Fibroblast of lung (primary cell): ENCODE measurements at places on chromosomes 2 and 18. TPM values are rescaled to one million over a fixed set of nuclear protein-coding genes. Genes with fewer than 3 reads are reported as not detected.

The MYOM1 gene
- 0.05 and 0.07 TPM in 2 replicates for polyA plus RNA-seq

The LIPT1 gene
- 4.4 and 5.9 TPM in 2 replicates for polyA plus RNA-seq

The ORC2 gene
- 5.1 and 5.7 TPM in 2 replicates for polyA plus RNA-seq

The ALS2 gene
- polyA plus RNA-seq, result 19.6 and 21.8 TPM in 2 replicates

The GPR17 gene
- polyA plus RNA-seq, result not detected in 2 replicates

The VWA3B gene
- not detected in 2 replicates for polyA plus RNA-seq

The ABCG5 gene
- not detected in 2 replicates for polyA plus RNA-seq

The PMAIP1 gene
- polyA plus RNA-seq, result 8.5 and 15.9 TPM in 2 replicates

The MOCOS gene
- 2.0 TPM in 2 replicates for polyA plus RNA-seq
